ENCODE measurements at places on chromosomes 13 and 19.

DNA sequence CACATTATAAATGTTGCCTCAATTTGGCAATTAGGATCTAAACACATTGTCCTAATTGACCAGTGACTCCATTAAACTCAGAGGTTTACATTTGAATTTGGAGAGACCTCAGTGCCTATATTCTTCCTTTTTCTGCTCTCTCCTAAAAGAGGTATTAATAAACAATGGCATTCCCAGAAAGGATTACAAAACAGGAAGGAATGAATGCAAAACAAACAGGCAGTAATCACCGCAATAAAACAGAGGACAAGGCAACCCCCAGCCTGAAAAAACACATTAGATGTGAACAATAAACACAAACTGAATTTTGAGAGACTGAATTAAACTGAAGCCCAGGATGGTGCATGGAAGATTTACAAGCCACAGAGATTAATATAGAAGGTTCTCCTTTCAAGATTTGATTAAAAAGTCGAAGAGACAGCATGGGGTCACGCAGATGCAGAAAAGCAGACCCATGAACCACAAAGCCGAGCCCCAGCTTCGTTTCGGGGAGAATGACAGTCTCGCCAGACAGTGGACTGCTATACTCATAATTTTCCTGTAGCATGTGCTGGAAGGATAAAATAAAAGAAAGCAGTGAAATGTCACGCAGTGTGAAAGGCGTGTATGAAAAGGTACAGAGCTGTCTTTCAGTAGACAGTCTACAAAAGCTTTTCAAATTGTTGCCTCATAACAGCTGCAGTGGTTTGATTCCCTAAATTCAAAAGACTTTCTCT is 503.0 kb downstream of the LIG4 start:
- no peak for DNase-seq

- DNase-seq: peak; percentile 88
These were observed 2.4 kb upstream of the NTN5 start for GRCh38 chr19:48674921-48675824.

- DNase-seq: no peak
These were observed 14.7 kb downstream of the C13orf46 start for GRCh38 chr13:113959198-113959597.

DNA sequence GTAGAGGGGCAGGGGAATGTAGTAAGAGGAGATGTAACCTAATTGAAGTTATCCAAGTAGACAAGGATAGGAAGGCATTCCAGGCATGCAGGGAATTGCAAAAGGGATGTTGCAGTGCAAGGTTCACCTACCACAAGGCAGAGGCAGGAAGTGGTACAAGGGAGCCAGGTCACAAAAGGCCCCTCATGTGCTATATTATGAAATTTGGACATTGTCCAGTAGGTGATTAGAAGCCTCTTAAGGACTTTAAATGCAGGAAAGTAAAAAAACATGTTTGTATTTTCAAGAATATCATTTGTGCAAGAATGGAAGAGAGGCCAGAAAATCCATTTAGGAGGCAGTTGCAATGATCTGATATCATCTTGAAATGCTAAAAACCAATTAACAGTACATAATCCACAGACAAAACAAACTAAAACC is 111.4 kb downstream of the FRY start:
- DNase-seq: no peak

GRCh38 chr13:97975280-97975847 is 21.9 kb downstream of the IPO5 start:
- no peak for DNase-seq

DNA sequence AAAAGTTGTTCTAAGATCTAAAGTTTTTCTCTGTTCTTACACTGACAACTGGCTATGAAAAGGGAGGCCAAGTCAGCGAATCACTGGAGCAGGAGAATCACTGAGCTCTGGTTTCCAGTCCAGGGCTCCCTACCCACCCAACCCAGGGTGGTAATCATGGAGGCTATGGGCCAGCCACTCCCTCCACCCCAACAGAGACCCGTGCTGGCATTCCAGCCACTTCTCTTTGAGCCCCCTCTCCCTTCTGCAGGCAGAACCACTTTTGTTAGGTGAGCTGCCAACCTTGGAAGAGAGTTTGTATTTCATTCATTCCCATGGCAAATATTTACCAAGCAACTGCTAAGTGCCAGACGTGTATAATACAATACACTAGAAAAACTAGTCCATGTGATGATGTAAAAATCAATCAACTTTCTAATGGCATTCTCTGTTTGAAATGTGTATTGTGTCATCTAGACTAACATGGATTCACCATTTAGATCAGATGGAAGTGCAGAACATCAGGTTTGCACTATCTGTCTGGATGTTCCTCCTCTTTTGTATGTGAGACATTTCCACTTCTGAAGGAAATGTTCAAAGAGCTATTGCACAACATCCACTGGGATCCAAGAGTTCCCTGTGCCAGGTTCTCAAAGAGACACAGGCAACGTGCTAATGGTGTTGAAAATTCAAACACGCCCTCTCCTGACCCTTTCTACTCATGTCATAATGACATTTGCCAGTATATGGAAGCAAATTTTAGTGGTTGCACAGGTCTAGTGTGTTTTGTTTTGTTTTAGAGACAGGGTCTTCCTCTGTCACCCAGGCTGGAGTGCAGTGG is 5.3 kb downstream of the MLNR start:
- no peak for DNase-seq

DNA sequence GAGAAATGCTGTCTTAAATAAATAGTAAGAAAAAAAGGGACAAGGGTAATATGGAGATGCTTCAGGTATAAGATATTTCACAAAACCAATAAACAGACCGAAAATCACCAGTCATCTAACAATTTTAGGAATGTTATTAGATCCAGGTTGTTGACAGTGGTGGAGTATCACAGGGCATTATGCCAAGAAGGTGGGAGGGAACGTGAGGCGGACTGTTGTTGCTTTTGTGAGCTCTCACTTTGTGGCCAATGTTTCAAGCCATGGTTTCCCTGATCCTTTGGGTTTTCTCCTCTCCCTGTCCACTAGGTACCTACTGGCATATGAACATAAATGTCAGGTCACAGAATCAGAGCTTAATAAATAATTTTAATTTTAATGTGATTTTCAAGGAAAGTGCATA is 790.3 kb upstream of the SLITRK1 start:
- DNase-seq: no peak

DNA sequence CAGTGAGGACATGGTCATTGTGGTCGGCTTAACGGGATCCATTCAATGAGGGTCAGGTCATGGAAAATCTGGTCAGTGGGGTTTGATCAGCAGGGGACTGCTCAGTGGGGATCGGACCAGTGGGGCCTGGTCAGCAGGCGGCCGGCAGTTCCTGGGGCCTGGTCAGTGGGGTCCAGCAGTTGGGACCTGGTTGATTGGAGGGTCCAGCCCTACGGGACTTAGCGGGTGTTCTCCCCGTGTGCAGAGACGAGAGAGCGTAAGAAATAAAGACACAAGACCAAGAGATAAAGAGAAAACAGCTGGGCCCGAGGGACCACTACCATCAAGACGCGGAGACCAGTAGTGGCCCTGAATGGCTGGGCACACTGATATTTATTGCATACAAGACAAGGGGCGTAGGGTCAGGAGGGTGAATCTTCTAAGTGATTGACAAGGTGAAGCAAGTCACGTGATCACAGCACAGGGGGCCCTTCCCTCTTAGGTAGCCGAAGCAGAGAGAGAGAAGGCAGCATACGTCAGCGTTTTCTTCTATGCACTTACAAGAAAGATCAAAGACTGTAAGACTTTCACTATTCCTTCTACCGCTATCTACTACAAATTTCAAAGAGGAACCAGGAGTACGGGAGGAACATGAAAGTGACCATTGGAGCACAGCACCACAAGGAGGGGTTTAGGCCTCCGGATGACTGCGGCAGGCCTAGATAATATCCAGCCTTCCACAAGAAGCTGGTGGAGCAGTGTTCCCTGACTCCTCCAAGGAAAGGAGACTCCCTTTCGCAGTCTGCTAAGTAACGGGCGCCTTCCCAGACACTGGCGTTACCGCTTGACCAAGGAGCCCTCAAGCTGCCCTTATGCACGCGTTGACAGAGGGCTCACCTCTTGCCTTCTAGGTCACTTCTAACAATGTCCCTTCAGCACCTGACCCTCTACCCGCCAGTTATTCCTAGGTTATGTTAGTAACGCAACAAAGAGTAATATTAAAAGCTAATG is 62.1 kb upstream of the TPM4 start:
- no peak for DNase-seq

GRCh38 chr13:51974482-51974881 is 36.8 kb downstream of the ATP7B start:
- DNase-seq: peak; percentile 88

DNA sequence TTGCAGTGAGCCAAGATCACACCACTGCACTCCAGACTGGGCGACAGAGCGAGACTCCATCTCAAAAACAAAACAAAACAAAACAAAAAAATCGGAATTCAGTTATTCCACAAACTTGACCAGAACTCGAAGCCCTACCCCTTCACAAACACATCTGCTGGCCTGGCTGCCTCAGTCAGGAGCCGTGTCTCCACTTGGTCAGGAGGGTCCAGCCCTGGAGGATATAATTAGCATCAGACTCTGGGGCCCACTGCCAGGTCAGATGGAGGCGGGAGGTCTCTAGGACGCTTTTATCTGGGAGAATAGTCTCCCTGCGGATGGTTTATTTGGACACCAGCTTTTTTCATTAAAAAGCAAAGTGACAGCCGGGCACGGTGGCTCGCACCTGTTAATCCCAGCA is 8.0 kb downstream of the ELL start:
- no peak for DNase-seq

DNA sequence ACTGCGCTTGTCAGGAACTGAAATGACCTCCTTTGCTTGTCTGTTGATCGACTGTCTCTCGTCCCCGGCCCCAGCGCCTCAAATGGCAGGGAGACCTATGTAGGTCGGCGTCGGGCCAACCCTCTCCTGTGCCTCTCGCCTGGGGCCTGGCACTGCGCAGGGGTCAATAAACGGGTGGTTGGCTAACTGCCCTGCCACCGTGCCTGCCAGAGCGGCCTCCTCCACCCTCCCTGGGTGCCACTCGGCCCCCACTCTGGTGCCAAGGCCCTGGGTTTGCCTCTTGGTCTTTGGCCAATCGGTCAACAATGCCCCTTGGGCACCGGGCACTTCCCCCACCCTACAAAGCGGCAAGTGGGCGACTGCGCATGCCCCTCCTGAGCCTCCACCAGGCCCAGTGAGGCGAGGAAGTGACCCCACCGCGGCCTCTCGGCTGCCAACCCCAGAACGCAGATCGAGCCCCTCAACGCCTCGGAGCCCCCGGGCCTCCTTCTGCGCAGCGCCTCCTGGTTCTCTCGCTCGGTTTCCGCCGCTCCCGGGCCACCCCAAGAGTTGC is 1.1 kb downstream of the KEAP1 start:
- DNase-seq: peak; percentile 70

- no peak for DNase-seq
These were observed 1047.5 kb upstream of the MIR17HG start for GRCh38 chr13:90300015-90300414.

DNA sequence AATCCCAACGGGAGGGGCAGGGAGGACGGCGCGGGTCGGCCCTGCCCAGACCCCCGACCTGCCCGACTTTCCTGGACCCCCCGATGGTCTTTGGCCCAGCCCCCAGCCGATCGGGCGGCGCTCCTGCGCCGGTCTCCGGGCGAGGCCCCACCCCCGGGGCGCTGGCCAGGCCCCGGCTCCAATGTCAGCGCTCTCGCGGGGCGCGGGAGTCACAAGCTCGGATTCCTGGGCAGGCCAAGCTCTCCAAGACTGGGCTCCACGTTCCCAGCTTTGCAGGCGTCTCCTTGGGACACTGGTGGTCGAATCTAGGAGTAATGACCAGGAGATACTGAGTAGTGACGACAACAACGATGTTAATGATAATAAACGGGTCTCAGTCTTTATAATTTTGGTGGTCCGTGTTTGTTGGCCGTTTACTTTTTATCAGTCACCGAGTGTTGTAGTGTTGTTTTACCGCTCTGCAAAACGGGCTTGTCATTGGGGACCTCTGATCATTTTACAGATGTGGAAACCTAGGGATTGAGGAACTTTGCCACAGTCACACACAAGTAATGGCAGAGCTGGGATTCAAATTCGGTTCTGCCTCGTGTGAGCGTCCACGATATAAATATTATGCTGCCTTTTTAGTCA is 545 bp downstream of the RAD23A start:
- peak; percentile 77 for DNase-seq

GRCh38 chr19:23974941-23975340 is 60.3 kb downstream of the ZNF726 start:
- DNase-seq: no peak

GRCh38 chr13:44967704-44968433 is 21.4 kb downstream of the NUFIP1 start:
- no peak for DNase-seq

GRCh38 chr19:4730740-4731171 is 7.1 kb upstream of the DPP9 start:
- DNase-seq: peak; percentile 55

DNA sequence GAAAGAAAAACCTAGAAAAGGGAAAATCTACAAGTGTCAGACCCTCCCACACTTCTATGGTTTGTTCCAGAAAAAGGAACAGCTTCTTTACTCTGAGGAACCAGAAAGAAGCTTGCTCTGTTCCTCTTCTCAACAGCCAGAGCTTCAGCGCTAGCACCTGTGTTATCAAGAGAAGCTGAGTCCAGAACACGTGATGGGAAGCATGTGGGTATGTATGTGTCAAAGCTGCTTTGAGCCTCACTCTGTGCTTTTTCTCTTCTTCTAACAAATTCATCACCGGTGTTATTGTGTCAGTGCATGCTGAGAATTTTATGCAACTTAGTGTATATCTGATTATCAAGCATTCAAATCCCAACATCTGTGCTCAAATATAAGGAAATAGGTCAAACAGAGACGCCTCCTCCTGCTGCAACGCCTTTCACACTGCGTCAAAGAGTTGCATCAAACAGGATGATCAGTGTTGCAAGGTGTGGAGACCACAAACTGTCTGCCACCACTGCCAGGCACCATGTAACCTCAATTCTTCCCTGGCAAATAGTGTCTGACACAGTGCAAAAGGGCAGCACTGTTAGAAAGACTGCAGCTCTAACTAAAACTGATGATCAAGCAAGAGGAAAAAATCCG is 83.9 kb downstream of the LRRC63 start:
- peak; percentile 55 for DNase-seq

- no peak for DNase-seq
These were observed 142.3 kb downstream of the KLF12 start for GRCh38 chr13:73991884-73992283.

DNA sequence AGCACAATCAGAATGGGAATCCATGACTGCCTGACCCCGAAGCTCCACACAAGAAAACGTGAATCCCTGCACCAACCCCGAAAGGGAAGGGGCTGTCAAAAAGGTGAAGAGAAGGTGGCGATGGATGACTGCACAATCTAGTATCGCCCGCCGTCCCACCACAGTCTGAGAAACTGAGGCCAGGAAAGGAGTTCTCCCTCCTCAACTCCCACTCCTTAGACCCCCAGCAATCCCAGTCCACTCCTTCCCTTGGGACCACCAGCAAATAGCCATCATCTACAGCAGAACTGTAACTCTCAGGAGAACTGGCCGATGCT is 451 bp downstream of the NOSIP start:
- no peak for DNase-seq

DNA sequence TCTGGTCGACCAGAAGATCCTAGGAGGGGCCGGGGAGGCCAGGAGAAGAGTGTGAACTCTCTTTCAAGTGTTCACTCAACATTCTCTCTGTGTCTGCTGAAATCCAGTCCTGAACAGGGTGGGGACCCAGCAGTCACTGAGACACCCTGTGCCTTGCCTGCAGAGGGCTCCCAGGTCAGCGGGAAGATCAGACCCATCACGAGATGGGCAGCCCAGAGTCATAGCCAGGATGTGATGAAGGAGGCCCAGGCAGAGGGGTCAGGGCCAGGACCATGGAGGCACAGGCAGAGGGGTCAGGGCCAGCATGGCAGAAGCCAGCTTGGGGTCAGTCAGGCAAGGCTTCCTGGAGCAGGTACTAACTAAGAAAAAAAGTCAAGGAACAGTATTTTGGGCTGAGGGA is 9.4 kb downstream of the NUMBL start:
- no peak for DNase-seq

Data from hematopoietic multipotent progenitor cell treated with erythropoietin and hydrocortisone succinate and interleukin-3 and kit ligand, for 8 days (in vitro differentiated cells).